ENCODE measurements at places on chromosomes 7 and 10. TPM values are rescaled to one million over a fixed set of nuclear protein-coding genes. Genes with fewer than 3 reads are reported as not detected.

The PON1 gene
- total RNA-seq, result 1.0 TPM

The C10orf105 gene
- not detected for total RNA-seq

The IGF2BP3 gene
- 32.5 TPM for total RNA-seq

The ABCB1 gene
- total RNA-seq, result not detected

The C10orf67 gene
- total RNA-seq, result not detected

The CRHR2 gene
- total RNA-seq, result 0.05 TPM
